Fibroblast of villous mesenchyme (primary cell): ENCODE measurements at places on chromosomes 16 and 17.

DNA sequence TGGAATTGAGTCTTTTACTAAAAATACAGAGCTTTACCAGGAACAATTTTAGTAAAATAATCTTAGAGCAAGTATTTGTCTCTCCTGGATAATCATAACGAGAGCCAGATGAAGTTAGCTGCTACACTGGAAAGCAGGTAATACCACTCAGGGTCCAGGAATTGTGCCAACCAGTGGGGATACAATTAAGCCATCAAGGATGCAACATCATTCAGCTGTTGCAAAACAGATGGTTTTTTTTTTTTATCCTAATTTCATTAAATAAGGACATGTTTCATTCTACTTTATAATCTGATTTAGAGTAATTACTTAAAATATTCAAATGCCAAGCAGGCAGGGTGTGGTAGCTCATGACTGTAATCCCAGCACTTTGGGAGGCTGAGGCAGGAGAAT, 10.2 kb downstream of the MMD start:
- DNase-seq, result no peak

DNA sequence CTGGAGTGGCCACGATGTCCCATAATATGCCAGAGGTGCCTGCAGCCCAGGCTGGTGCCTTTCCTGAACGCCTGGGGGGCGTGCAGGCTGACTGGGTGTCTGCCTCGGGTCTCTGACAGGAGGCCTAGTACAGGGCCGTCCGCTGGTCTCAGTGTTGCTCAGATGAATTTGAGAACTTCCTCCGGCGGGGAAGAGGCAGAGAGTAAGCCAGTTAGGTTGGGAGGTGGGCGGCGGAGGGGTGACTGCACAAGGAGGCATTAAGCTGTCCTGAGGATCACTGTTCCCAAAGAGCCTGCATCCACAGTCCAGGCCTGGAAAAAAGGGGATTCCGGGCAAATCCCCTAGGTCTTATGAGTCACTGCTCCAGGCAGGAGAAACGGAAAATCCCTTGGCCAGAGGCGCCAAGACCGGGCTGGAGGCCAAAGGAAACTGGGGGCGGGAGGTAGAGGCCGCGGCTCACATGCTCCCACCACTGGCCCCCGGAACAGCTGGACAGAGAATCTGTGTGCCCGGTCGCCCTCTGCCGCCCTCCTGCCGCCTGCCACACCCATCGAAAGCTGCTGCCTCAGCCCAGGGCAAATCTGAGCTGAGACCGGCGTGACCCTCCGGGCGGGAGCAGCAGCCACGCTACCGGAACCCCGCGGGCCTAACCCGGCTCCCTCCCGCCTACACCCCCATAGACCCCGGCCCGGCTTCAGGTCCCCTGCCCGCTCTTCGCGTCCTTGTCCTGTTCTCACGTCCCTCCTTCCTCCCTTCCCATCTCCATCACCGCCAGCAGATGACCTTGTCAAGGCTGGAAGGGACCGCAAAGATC, 1.2 kb downstream of the TRIM47 start:
- DNase-seq, result peak; percentile 97

DNA sequence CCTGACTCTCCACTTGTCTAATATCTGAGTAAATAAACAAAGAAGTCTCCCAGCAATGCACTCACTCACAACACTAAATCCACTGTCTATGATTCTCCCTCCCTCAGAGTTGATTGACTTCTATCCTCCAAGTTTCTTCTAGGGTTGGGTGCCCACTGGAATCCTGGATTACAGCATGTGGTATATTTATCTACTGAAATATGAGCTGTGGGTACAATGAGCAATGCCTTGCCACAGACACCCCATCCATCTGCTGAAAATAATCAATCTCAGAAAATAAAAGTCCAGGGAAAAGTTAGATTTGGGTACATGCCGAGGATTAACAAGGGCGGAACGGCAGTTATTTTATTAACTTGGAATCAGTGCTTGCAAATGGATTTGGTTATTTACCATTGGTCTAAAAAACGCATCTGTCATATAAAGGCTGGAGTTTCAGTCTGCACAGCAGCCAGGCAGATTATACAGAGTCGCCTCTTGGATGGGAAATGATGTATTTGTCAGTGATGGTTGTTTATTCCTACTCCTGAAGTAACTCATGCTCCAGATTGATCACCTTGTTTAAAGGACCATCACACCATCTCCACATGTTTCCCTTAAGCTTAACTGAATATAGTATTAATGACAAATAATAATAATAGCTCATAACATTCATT, 193.9 kb upstream of the SOX9 start:
- no peak for DNase-seq

DNA sequence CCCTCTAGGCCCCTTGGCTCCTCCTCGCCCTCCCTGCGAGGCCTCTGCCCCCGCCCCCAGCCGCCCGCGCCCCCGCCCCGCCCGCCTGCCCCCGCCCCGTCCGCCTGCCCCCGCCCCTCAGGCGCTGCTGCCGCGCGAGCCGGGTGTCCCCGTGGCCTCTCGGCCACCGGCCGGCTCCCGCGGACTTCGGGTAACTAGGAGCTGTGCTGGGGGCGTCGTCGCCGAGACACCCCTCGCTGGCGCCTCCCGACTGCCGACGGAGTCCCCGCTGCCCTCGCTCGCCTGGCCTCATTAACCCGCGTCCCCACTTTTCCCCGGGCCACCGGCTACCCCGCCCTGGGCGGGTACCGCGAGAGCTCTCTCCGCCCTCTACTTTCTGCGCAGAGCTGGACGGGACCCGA, at the start of gene TLCD1:
Gene TLCD1 (minus strand): TSS at position 8 of the 401 bp plus-strand sequence. CDS start 136 bp downstream, outside the sequence.
- peak; percentile 55 for DNase-seq

- DNase-seq, result no peak
These were observed 5.8 kb downstream of the ARMC7 start for GRCh38 chr17:75115555-75115954.

DNA sequence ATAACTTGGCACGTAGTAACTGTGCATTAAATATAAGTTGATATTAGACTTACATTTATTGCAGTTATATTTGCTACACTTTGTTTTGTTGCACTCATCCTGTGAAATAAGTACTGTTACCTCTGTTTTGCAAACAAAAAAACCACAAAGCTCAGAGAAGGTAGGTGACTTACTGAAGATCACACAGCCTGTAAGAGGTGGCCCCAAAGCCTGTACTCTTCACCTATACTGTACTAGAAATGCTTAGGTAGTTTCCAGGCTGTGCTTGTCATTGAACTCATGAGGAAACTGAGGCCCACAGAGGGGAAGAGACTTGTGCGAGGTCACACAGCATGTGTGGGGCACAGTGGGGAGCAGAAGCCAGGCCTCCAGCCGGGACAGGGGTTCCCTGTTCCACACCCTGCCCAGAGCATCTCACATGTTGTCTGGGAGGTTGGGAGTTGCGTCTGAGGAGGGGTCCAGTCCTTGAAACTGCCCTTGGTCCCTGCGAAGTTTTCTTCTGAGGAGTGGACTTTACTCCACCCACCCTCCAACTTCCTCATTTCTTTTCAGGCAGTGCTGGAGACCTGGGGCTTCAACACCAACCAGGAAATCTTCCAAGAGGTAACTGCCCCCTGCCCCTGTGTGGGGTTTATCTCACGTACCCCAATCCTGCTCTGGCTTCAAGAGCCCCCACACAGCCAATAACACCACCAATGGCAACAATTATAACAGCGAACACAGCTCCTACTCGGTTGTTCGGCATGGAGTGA, 13.0 kb downstream of the CETP start:
- DNase-seq, result no peak

- peak; percentile 73 for DNase-seq
These were observed 9.3 kb downstream of the ADORA2B start for GRCh38 chr17:15954222-15954621.

- DNase-seq, result no peak
These were observed 100.6 kb upstream of the TOX3 start for GRCh38 chr16:52647588-52647987.

- DNase-seq, result peak; percentile 73
These were observed 692 bp upstream of the SOCS1 start for GRCh38 chr16:11256661-11257130.

- peak; percentile 70 for DNase-seq
These were observed 6.2 kb downstream of the SLC12A3 start for GRCh38 chr16:56871172-56871593.

GRCh38 chr16:87845213-87845612, 24.1 kb downstream of the SLC7A5 start:
- DNase-seq, result no peak

GRCh38 chr16:3819175-3819527, 61.4 kb downstream of the CREBBP start:
- DNase-seq, result no peak

DNA sequence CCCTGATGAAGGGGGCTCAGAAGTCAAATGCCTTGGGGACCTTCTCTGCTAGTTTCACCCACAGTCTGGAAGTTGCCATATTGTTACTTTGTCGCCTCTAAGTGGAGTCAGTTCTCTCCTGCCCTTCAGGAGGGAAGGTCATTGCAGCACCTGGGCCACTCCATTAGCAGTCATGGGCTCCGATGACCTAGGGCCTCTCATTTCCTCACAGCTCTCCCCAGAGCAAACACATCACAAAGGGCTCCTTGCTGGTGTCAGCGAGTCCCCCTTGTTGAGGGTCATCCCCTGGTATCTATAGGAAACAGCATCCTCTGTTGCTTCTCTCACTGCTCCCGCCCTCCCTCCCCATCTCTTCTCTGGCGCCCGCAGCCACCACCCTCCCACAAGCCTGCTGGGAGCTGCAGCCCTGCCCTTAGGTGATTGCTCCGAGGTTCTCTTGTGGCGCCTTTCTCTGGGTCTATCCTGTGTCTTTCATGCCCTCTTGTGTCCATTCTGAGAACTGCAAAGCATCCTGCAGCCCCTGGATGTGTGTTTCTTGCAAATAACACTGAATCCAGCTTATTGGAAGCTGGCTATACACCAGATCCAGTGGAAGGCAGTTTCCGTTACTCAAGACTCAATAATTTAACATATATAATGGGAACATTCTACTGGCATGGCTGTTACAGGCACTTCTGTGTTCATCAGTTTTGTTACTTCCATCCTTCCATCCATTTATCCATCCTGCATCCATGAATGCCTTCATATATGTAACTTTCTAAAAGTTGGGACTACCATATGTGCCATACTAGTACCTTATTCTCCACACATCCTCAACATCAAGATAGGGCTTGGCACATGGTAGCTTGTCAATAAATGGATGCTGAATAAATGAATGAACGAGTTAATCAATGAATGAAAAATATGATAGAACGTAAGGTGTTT, 21.2 kb downstream of the PDILT start:
- DNase-seq, result peak; percentile 52

GRCh38 chr17:82110298-82110697, 12.3 kb upstream of the FASN start:
- DNase-seq, result no peak

DNA sequence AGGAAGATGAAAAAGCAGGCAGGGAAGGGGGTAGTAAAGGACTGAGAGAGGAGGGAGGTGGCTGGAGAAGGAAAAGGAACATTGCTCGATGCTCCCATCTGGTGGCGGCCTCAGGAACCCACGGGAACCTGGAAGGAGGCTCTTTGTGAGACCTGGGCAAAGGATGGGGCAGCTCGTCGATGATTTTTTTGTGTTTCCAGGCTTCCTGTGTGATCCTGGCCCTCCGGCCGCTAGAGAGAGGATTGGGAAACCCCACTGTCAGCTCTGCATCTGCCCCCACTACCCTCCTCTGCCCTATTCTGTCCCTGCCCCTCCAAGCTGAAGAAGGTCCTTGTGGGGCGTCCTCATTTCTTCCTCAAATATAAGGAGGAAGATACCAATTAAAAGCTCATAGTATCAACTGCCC, 6.6 kb downstream of the WFIKKN2 start:
- peak; percentile 63 for DNase-seq

GRCh38 chr17:27381007-27381501, 75.2 kb upstream of the KSR1 start:
- DNase-seq, result peak; percentile 45

DNA sequence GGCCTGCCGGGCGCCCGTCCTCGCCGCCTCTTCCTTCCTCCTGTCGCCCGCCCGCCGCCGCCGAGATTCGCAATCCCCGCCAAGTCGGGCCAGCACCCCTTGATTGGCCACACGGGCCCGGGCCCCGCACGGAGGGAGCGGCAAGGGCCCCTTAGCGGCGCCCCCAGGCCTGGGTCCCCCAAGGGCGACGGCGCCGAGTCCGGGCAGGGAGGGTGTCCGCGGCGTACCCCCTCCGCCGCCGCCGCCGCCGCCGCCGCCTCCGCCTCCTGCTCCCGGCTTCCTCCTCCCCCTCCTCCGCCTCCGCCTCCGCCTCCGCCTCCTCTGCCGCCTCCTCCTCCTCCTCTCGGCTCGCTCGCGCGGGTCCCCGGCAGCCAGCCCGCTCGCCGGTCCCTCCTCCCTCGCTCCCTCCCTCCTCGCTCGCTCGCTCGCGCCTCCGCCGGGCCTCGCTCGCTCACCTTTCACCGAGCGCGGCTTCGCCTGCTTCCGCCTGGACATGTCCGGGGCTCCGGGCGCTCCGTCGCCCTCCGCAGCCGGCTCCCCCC, 561 bp downstream of the ZNF423 start:
- peak; percentile 69 for DNase-seq

- peak; percentile 7 for DNase-seq
These were observed 55.5 kb downstream of the SNX11 start for GRCh38 chr17:48162946-48163506.

- no peak for DNase-seq
These were observed 121.1 kb downstream of the IRX5 start for GRCh38 chr16:55051571-55052347.

- DNase-seq, result peak; percentile 43
These were observed at the start of gene LCAT for GRCh38 chr16:67943619-67944504. Gene LCAT, minus strand, starts transcription at chr16:67944120. Its CDS starts 19 bp downstream, at chr16:67944101.
